ENCODE measurements at places on chromosomes 1 and 21.

DNA sequence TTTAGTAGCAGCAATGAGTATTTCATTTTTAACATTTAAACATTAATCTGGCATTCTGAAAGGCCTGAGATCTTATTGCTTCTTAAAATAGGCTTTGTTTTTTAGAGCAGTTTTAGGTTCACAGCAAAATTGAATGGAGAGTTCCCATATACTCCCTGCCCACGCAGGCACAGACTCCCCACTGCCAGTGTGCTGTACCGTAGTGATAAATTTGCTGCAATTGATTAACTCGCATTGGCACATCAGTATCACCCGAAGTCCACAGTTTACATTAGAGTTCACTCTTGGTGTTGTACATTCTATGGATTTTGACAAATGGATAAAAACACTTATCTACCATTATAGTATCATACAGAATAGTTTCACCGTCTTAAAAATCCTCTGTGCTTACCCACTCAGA lies 71.8 kb upstream of the ERRFI1 start:
- DNase-seq: no peak

GRCh38 chr21:43278766-43279577 lies 110.2 kb downstream of the CRYAA start:
- DNase-seq: no peak

DNA sequence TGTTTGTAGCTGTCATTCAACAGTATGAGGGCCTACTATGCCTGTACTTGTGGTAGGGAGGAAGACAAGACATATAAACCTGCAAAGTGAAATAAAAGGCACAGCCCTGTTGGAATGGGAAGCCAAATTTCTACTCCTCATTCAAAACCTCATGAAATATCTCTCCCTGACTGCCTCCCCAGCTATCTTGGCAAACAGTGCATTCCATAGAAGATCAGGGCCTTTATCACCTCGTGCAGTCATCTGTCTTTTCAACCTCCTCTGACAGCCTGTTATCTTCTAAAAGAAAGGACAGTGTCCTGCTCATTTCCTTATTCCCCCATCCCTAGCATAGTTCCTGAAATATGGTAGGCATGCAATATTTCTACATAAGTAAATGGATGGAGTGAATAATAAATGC lies 71.0 kb downstream of the SH3GLB1 start:
- DNase-seq: no peak

- no peak for DNase-seq
These were observed 172.5 kb downstream of the TRABD2B start for GRCh38 chr1:47824716-47825115.

DNA sequence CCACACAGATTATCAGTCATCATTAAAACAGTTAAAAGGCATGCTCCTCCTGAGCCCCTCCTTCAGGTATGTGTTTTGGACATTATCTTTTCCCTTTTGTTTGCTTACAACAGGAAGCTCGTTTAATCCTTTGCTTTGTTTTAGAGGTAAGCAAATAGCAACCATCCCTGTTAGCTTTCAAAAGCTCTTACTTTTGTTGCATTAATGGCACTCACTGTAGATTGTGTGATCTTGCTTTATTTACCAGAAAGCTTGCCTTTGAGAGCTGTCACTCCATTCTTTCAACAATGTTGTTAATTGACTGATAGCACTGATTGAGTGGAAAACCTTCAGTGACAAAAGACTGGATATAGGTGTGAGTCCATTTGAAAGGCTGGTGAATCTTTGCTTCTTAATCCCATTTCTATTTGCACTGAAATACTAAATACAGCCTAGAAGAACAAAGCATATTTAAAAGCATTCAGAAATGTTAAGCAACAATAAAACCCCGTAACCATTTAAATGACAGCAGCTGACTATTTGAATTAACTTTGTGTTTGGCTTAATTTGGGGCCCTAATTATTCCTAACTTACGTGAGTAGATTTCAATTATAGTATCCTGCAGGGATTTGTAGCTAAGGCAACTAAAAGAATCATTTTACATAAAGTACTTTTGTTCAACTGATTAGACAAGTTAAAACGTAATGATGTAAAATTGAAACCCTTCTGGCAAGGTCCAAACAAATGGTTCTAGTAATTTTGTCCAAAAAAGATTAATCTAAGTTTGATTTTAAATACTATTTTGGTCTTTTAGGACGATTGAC lies 48.3 kb downstream of the ADGRL2 start:
- peak; percentile 75 for DNase-seq

DNA sequence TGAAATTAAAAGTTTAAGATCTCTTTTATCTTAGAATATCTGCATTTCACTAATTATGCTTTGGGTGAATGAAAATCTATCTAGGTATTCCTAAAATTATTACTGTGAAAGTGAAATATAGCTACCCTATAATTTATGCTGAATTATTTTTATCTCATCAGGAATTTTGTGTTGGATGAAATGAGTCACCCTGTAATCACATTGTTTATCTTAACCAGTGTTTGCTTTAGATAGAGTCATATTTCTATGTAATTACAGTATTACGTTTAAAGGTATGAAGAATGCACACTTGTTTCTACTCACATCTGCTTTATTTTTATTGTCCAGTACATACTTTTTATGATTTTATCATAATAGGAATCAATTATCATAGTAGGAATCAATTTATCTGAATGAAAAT lies 249.2 kb downstream of the NCAM2 start:
- DNase-seq: no peak

DNA sequence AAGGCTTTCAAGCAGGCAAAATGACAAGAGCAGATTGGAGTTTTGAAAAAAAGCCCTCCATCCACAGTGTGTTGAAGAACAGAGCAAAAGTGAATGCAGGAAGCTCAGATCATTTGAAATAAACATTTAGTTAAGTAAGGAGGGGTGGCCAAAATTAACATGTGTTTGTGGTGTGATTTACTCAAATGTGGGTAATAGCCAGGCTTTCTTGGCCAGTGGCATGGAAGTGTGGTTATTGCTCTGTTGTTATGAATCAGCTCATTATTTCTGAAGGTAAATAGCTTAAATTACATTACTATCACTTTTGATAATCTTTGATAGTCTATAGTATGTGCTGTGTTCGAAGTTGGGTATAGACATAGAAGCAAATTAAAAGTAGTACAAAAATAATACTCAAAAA lies 485.9 kb downstream of the LMO4 start:
- no peak for DNase-seq

DNA sequence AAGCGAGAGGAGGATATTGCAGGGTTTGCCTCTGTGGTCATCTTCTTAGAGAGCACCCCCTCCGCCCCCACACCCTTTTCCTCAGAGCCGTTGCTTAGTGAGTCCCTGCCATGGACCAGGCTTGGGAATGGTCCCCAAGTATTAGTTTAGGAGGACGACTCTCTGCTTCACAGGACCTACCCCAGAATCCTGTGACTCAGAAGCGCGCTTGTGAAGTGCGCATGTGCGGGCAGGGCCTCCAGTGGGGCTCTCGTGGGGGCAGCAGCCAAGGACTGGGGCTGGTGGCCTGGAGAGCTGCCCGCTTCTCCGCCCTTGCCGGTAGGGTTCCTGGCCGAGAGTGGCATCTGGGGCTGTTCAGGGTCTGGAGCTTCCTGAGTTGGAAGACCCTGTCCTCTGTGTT lies 37.3 kb upstream of the HMGN1 start:
- DNase-seq: no peak

- DNase-seq: no peak
These were observed 155.7 kb downstream of the TNFSF18 start for GRCh38 chr1:172895050-172895460.

- no peak for DNase-seq
These were observed 59.0 kb downstream of the ALPL start for GRCh38 chr1:21568006-21568746.

GRCh38 chr1:85836736-85837135 lies 128.5 kb upstream of the ZNHIT6 start:
- no peak for DNase-seq

- no peak for DNase-seq
These were observed 182.3 kb upstream of the GALNT2 start for GRCh38 chr1:229884765-229885164.

- DNase-seq: no peak
These were observed 3.8 kb downstream of the GPR61 start for GRCh38 chr1:109543283-109543987.

DNA sequence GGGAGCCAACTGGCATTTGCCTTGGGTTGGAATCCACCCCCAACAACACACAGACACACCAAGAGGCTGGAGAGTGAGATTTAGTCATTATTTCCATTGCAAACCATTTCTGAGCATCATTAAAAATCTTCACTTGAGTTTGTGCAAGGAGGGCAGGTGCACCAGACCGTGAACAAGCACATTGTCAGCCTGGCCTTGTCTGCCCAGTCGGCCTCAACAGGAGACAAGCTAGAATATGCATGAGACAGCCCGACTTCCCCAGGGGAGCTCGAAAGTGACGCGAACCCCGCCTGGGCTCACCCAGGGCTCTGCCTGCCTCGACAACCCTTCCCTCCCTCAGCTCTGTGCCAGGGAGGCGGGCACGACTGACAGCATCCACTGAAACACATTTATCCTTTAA lies 15.4 kb upstream of the GUCA2B start:
- no peak for DNase-seq

GRCh38 chr1:12643785-12644184 lies at the start of gene AADACL4:
Gene AADACL4, plus strand, starts transcription at chr1:12644085. Its CDS starts 462 bp downstream, at chr1:12644547.
- DNase-seq: no peak

GRCh38 chr1:228215663-228216116 lies 7.8 kb downstream of the OBSCN start:
- no peak for DNase-seq

DNA sequence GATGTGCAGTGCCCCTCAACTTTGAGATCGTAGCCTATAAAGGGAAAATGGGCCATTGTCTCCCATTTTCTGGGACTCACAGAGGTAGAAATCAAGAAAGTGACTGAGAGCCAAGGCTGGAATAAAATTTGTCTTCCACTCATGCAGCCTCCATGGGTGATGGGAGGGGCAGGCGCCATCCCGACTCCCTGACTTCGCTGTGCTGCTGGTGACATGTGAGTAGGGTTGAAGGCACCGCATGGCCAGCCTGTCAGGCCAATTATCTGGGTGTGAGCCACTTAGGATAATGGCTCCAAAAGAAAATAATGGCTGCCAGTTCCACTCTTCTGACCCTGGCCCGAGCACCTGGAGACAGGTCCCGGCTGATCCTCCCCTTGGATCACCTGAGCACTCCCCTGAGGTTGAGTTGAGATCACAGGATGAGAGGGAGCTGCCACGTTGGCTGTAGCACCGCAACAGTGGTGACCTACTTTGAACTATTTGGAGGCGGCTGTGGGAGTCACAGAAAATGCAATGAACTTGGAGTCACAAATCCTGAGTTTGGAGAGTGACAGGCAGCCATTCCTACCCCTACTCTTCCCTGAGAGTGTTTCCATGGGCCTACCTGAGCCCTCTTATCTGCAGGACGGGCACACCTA lies 26.3 kb downstream of the CAPN9 start:
- no peak for DNase-seq

GRCh38 chr21:25929856-25930520 lies 195.2 kb downstream of the GABPA start:
- no peak for DNase-seq

- no peak for DNase-seq
These were observed 13.2 kb upstream of the MYOG start for GRCh38 chr1:203098914-203099520.

DNA sequence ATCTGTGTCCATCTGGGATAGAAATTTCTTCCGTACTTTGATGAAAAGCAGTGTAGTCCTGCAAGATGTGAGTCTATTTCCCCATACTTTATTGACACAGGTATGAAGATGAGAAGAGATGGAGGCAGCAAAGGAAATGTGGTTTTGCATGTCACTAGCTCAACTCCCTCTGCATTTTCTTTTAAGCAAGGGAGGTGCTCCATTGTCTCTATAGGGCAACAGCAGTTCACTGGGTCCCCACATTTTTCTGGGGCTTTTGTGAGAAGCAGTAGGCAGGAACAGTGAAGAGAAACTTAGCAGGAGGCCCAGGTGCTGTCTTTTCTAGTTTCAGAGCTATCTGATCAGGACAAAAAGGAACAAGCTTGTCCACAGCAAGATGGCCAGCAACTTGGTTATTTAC lies 37.1 kb downstream of the C21orf91 start:
- DNase-seq: no peak

GRCh38 chr1:1287288-1288110 lies 7.3 kb downstream of the SCNN1D start:
- DNase-seq: no peak

- DNase-seq: no peak
These were observed 24.1 kb upstream of the ALDH4A1 start for GRCh38 chr1:18926315-18927081.

DNA sequence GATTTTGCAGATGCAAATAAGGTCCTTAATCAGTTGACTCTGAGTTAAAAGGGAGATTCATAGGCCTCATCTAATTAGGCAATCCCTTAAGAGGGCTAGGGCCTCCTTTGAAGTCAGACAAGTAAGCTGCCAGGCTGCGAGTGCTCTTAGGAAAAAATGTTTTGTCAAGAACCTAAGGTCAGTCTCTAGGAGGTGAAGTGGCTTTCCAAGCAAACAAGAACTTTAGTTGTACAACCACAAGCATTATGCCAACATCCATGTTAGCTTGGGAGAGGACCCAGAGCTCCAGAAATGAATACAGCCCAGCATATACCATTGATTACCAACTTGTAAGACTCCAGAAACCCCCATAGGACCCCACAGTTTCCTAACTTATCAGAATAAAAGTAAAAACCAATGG lies 1366.2 kb downstream of the PLA2G4A start:
- no peak for DNase-seq

GRCh38 chr1:234529095-234529949 lies 50.3 kb upstream of the TARBP1 start:
- DNase-seq: no peak

GRCh38 chr1:200452850-200453552 lies 43.2 kb upstream of the ZNF281 start:
- DNase-seq: no peak

- no peak for DNase-seq
These were observed 5.2 kb downstream of the AGMAT start for GRCh38 chr1:15579683-15580047.

DNA sequence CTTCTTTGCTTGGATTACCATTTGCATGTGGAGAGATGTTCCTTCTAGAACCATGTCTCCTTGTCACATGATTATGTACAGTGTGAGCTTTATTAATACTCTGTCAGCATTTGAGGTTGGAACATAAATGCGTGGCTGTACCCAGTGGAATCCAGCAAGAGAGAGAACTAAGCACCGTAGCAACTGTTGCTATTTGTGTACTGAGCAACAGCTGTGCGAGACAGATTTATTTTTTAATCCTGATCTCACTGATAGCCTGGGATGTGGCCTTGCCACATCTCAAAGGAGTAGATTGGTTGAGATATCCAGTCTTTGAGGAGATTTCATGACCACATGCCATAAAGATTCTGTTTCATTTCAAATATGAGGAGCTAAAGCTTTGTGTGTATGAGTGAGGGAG lies 43.4 kb downstream of the KIF1B start:
- no peak for DNase-seq

DNA sequence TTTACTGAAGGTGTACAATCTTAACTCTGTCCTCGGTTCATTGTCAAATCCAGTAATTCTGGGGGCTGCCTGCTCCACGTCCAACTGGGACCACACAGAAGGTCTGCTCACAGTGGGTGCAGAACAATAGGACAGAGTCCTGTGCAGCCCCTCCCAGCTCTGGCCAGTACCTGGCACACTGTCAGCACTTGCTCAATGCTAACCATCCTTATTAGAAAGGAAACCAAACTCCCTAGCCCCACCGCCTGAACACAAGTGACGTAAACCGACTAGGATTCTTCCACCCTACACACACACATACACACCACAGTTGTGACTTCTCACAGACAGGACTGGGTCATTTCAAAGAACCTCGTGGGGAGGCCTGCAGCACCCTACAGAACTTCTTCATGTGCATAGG lies 5.2 kb downstream of the BCAR3 start:
- no peak for DNase-seq

GRCh38 chr1:153561466-153561985 lies 4.1 kb downstream of the S100A2 start:
- no peak for DNase-seq
